ENCODE measurements at places on chromosomes 7 and 10.

- DNase-seq, result no peak
Measured at GRCh38 chr10:58502956-58503355, 9.7 kb upstream of the BICC1 start.

DNA sequence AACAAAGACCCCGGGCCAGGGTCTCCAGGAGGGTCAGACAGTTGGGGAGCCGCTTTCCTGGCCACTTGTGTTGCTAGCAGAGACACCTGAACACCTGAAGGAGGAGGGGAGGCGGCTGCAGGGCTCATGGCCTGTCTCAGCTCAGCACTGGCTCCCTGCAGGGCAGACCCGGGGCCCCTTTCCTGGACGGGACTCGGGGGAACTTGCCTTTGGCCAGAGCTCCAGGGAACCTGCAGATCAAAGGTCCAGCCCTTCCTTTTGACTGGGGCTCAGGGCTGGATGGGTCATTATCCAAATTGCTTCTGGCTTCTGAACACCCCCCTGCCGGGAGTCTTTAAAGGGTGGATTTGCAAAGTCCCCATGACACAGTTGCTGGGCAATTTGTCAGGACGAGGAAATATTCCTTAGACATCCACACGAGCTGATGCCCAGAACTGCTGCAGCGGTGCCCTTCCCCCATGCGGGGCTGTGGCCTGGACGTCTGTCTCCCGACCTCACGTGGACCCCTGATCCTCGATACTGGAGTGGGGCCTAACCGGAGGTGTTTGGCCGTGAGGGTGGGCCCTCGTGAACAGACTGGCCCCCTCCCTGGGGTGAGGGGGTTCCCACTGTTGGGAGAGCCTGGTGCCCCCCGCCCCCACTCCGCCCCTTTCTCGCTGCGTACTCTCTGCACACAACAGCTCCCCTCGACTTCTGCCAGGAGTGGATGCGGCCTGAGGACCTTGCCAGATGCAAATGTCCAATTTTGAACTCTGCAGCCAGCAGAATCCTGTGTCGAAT is 194.3 kb downstream of the ELFN1 start:
- no peak for DNase-seq

DNA sequence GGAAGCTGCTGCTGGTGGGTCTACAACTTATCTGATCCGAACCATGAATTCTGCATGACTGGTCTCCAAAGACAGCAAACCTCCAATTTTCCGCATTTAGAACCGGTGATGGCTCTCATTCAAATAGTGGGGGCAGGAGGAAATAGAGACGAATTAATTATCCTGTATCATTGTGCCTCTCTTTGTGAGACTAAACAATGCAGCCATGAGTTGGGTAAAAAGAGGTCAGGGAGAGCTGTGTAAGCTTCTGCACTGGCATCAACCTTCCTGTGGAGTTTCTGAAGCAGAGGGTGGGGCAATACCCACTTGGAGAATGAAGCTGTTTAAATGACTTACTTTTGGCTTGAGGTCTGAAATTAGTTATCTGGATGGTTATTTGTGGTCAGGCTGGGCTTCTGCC is 266.4 kb downstream of the SORCS3 start:
- DNase-seq, result peak; percentile 42

- DNase-seq, result peak; percentile 84
Measured at GRCh38 chr7:35694784-35695472, at the start of gene HERPUD2. Gene HERPUD2, minus strand, starts transcription at chr7:35695135. Its CDS starts 805 bp downstream, at chr7:35694330.

DNA sequence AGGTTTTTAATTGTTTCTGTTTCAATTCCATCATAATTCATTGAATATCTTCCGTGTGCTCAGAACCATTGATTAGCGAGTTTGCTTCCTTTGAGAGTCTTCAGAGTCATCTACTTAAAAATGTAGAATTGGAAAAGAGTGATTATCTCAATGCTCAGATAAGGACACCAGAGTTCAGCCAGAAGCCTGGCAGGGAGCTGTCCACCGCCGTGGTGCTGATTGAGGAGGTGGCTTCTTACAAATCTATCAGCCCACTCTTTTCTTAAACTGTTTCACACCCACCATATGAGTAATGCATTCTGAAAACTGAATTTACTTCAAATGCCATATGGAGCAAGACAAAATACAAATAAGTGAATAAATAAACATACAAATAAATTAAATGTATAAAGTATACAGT is 79.3 kb downstream of the INSYN2A start:
- peak; percentile 40 for DNase-seq

GRCh38 chr7:141220263-141220880 is 146.5 kb downstream of the TMEM178B start:
- peak; percentile 17 for DNase-seq

DNA sequence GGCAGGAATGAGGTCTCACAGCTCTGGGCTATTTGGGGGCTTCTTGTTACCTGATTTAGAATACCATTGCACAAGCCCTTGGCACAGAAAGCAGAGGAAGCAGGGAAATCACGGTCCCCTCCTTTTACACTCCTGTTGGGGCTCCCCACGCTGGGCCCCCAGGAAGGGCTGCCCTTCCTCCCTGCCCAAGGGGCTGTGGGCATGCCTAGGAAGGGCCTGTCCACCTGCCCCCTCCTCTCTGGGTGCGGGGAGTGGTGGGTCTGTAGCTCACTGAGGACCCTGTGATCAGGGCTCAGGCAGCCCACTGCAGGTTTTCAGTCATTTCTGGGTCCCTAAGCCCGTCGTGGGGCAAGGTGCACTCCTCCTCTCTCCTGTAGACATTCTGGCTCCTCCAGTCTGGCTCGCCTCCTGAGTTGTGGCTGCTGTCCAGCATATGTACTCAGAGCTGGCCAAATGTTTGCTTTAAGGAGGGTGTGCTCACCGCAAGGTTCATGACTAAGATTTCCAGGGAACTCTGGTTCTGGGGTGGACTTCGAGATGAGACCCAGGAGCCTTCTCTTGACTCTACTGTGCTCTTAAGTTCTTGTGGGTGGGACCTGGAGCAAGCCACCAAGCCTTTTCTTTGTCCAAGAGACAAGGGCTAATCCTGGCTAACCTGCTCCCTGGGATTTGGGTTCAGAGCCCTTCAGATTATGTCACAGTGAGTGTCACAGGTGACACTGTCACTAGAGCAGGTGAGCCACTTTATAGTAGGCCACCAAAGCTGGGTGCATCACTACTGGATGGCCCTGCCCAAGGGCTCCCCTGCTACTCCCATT is 56.0 kb downstream of the TACR2 start:
- DNase-seq, result peak; percentile 78

- DNase-seq, result peak; percentile 44
Measured at GRCh38 chr10:35328404-35329037, 7.8 kb upstream of the CCNY start.

DNA sequence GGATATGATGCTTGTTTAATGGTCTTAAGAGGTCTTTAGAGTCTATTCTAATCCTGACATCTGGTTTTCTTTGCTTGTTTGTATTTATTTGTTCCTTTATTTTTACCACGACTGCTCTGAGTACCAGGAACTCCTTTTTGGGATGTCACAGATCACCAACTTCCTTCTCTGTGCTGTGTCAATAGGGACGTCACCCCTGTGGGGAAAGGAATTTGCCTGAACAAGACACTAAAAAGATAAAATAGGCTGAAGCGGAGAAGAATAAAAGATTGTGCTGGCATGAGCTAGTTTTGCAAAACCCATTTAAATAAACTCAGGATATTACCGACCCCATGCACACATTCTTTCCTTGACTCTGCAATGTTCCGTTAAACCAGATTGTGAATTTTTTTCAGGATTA is 27.7 kb downstream of the MGMT start:
- no peak for DNase-seq

DNA sequence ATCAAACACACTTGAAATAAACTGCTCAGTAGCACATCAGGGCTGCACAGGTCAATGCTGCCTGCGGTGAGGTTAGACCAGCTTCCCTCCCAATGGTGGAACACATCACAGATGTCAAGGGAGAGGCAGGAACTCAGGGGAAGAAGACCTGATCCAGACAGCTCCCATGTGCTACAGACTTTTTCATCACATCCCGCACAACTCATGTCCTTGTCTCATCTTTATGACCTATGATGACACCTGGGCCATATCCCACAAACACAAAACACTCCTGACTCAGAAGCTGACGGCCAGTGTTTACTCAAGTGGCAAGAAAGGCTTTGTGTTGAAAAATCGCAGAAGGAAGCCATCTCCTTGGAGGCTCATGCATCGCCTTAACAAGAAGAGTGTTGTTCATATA is 91.6 kb downstream of the HTR5A start:
- DNase-seq, result no peak

GRCh38 chr7:156327916-156328315 is 312.7 kb upstream of the RNF32 start:
- no peak for DNase-seq

DNA sequence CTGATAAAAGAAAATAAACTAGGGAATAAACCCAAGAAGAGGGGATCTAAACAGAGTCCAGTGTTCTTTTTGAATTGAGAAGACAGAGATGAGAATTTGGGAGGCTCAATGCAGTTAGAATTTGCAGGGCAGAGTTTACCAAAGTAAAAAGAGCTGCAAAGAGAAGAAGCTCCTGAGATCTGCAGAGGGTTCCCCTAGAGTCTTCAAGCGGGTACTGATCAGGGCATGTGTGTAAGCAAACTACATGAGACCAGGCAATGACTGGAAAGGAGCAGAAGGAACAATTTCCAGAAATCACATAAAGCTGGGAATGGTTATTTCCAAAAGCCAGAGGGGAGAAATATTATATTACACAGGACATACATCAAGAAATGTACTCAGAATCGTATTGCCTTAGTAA is 58.1 kb upstream of the TES start:
- DNase-seq, result no peak

- no peak for DNase-seq
Measured at GRCh38 chr10:131676800-131677421, 223.9 kb upstream of the PPP2R2D start.

GRCh38 chr10:86335257-86335656 is 31.3 kb downstream of the GRID1 start:
- DNase-seq, result no peak

- peak; percentile 93 for DNase-seq
Measured at GRCh38 chr7:54705436-54705835, 53.6 kb downstream of the SEC61G start.

- peak; percentile 83 for DNase-seq
Measured at GRCh38 chr7:81190997-81191768, 272.3 kb upstream of the SEMA3C start.

GRCh38 chr10:70234668-70235447 is 1.6 kb upstream of the PPA1 start:
- peak; percentile 53 for DNase-seq

GRCh38 chr7:2313450-2314208 is 612 bp downstream of the SNX8 start:
- DNase-seq, result no peak

GRCh38 chr10:31018962-31019361 is 12.7 kb downstream of the ZNF438 start:
- no peak for DNase-seq

DNA sequence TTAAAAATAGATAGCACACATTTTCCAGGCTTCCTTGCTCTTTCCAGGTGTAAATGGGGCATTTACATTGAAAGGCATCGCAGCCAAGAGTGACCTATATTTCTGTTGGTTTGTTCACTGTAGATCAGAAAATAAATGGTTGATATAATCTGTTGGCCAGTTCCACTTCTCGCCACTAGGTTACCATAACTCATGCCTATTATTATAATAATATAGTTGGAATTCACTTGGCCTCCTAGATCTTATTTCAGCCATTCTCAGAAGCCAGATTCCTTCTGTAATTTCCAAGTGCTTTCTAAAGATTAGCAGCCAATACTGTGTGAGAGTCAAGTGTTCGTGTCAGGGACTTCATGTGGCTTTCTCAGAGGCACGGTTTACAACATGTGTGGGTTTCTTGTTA is 179.5 kb downstream of the DNAH11 start:
- DNase-seq, result no peak

DNA sequence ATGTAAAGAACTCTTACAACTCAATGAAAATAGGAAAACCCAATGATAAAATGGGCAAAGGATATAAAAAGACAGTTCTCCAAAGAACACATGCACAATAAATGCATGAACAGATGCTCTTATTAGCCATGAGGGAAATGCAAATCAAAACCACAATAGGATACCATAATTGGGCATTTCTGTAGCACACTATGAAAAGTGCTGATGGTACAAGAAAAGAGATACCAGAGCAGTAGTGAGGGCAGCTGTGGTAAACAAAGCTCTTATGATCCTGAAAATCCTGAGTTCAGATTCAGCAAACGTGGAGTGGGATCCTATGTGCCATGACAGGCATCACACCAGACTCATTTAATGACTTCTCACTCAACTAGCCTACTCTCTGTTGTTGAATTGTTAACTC is 96.7 kb upstream of the SLC25A13 start:
- DNase-seq, result no peak

DNA sequence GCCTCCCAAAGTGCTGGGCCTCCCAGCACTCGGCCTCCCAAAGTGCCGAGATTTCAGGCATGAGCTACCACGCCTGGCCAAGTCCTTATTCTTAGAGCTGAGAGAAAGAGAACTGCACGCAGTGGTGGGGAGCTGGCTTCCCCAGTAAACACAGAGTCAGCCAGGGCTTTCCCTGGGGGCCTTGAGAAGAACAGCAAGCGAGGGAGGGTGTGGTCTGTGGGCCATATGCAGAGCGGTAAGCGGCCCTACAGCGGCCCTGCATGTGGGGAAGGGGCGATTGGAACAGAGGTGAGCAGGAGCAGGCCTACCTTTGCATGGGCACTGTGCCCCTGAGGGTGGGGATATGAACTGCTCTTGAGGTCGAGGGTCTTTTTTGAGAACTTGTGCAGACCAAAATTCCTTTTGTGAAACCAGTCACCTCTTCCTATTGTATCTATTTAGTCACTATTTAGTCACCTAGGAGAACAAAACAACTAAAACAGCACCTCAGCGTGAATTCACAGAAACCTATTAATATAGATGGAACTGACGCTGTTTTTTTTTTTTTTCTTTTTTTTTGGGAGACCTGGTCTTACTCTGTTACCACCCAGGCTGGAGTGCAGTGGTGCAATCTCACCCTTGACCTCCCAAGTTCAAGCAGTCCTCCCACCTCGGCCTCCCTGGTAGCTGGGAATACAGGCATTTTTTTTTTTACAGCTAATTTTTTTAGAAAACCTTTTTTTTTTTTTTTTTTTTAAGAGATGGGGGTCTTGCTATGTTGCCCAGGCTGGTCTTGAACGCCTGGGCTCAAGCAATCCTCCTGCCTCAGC is 36.9 kb upstream of the SH2D4B start:
- DNase-seq, result no peak

GRCh38 chr7:101278461-101279292 is 33.8 kb upstream of the FIS1 start:
- no peak for DNase-seq

GRCh38 chr10:72337039-72337629 is 17.6 kb downstream of the DNAJB12 start:
- DNase-seq, result peak; percentile 53
